ENCODE measurements at places on chromosomes 16 and 17.

DNA sequence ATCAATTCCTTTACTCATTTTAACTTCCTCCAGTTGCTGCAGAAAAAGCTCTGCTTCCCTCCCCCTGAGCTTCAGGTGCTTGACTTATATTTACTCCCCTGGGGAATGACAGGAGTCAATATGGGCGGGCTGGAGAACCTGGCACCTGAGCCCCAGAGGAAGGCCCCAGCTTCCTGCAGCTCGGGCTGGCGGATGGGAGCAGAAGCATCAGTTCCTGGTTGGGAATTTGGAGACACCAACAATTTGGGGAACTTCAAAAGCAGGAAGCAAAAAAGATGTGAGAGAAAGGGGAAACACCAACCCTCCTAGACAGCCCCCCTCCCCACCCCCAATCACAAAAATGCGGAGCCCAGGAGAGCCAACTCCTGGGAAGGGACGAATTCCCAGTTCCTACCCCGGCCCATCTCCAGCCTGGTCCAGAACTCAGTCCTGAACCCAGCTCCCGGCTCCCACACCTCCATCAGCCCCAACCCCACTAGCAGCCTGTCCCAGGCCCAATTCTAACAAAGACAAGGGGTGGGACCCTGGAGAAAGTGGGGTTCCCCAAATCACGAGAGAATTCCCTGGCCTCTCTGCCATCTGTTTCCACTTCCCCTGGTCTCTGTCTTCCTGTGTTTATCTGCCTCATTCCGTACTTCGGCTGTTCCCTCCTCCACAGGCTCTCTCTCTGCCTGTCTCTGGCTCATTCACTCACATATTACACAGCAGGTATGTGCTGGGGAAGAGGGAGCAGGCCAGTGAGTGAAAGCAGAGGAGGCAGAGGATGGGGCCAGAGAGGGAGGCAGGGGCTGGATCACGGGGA lies 16.2 kb upstream of the ASGR2 start:
- DNase-seq, result no peak

GRCh38 chr17:62572888-62573401 lies 54.5 kb upstream of the MRC2 start:
- no peak for DNase-seq

DNA sequence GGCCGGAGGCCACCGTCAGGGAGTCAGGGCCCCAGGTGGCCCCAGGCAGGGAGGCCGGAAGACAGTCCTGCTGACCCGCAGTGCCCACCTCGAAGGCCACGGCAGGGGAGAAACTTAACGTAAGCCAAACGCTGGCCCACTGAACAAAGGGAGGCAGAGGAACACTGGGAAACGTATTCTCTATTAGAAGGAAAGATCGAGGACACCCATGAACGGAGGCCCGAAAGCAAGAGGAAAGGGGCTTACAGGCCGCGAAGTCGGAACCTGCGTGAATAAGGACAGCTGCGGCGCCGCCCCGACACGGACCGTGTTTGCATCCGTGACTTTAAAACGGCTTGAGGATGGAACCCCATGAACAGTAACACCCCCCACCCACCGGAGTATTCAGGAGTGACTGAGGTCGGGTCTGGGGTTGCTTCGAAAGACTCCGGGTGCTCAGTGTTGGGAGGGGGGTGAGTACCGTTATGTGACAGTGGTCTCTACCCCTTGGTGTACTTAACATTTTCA lies 102.4 kb upstream of the METRNL start:
- no peak for DNase-seq

- DNase-seq, result no peak
These were observed 138.9 kb upstream of the CA10 start for GRCh38 chr17:52297230-52298010.
